ENCODE measurements at places on chromosomes 13 and 19. TPM values are rescaled to one million over a fixed set of nuclear protein-coding genes. Genes with fewer than 3 reads are reported as not detected.

GRCh38 chr19:16569609-16570320 lies 2.5 kb downstream of the SLC35E1 start:
- DNase-seq, result no peak
- H3K27me3 ChIP-seq, result no peaks in the 10 kb centered on the region
- no peak overlapping the region for H3K27ac ChIP-seq
- peaks cover 25% of the 10 kb centered on the region for H3K4me1 ChIP-seq
- H3K36me3 ChIP-seq, result peaks cover 8% of the 10 kb centered on the region

- H3K4me3 ChIP-seq, result no peak overlapping the region
- H3K27me3 ChIP-seq, result no peaks in the 10 kb centered on the region
- no peaks in the 10 kb centered on the region for H3K4me1 ChIP-seq
- no peak for DNase-seq
- H3K27ac ChIP-seq, result no peak overlapping the region
These were observed 3.2 kb downstream of the ZNF726 start for GRCh38 chr19:23917856-23918255.

- no peak for DNase-seq
- H3K27ac ChIP-seq, result no peak overlapping the region
- no peaks in the 10 kb centered on the region for H3K4me1 ChIP-seq
- no peaks in the 10 kb centered on the region for H3K36me3 ChIP-seq
- peaks cover 2% of the 10 kb centered on the region for H3K27me3 ChIP-seq
These were observed 130.6 kb downstream of the DLEU7 start for GRCh38 chr13:50712881-50713280.

- no peaks in the 10 kb centered on the region for H3K27me3 ChIP-seq
- no peaks in the 10 kb centered on the region for H3K4me1 ChIP-seq
- no peak overlapping the region for H3K27ac ChIP-seq
These were observed 6.8 kb downstream of the LILRA1 start for GRCh38 chr19:54600212-54600611.

Gene PRODH2
- not detected for total RNA-seq

GRCh38 chr13:52980695-52981094 lies 47.9 kb upstream of the OLFM4 start:
- no peak for DNase-seq
- H3K36me3 ChIP-seq, result no peaks in the 10 kb centered on the region
- H3K27me3 ChIP-seq, result no peaks in the 10 kb centered on the region
- no peak overlapping the region for H3K27ac ChIP-seq

DNA sequence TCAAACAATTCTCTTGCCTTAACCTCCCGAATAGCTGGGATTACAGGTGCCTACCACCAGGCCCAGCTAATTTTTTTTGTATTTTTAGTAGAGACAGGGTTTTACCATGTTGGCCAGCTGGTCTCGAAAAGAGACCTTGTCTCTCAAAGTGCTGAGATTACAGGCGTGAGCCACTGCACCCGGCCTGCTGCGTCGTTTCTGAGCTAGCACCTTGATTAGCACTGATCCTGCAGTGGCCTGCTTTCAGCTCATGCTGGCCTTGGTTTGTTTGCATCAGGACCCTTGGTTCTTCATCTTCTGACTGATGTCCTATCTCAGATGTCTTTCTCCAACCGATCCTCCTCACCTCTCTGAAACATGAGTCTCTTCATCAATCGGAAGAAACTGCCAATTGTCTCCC lies 4.9 kb upstream of the TFDP1 start:
- H3K4me3 ChIP-seq, result no peak overlapping the region
- no peaks in the 10 kb centered on the region for H3K4me1 ChIP-seq
- H3K36me3 ChIP-seq, result no peaks in the 10 kb centered on the region
- peaks cover 37% of the 10 kb centered on the region for H3K27me3 ChIP-seq
- no peak for DNase-seq

- peaks cover 12% of the 10 kb centered on the region for H3K4me1 ChIP-seq
- H3K27ac ChIP-seq, result peak overlapping the region; percentile 73
- no peaks in the 10 kb centered on the region for H3K27me3 ChIP-seq
- no peak overlapping the region for H3K4me3 ChIP-seq
These were observed 60.9 kb upstream of the MED4 start for GRCh38 chr13:48155848-48156247.

DNA sequence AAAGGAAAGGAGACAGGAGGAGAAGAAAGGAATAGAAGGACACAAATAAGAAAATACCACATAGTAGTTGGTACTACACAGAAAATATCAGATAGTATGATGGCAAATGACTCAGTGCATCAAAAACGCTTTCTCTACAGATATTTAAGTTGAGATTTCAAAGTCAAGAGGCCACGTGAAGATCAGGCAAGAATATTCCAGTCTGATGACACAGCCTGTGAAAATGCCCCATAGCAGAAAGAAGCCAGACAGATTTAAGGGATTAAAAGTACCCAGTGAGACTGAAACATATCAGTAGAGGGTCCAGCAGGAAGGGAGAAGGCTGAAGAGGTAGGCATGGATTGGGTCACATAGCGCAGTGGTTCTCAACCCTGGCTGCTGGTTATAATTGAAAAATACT lies 113.7 kb downstream of the VWA8 start:
- no peak overlapping the region for H3K4me3 ChIP-seq
- no peaks in the 10 kb centered on the region for H3K4me1 ChIP-seq
- no peak for DNase-seq
- no peaks in the 10 kb centered on the region for H3K36me3 ChIP-seq
- H3K27me3 ChIP-seq, result no peaks in the 10 kb centered on the region

DNA sequence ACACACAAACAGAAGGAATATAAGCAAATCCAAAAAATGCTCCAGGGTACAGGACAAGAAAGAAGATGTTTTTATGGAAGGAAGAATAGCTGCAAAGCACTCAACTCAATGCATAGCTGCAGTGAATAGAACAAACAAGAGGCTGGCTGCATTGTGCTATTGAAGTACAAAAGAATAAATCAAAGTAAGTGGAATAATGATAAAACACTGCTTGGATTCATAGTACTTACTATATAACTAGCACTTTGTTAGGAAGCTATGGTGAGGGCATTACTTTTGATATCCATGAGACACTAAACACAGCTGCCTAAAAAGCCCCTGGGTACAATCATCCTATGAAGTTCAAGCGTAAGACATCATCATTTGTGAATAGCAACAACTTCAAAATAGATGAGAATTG lies 350.1 kb downstream of the PCDH9 start:
- no peaks in the 10 kb centered on the region for H3K27me3 ChIP-seq
- no peak overlapping the region for H3K27ac ChIP-seq
- H3K4me1 ChIP-seq, result no peaks in the 10 kb centered on the region
- no peak for DNase-seq

- DNase-seq, result no peak
- no peak overlapping the region for H3K4me3 ChIP-seq
- H3K27me3 ChIP-seq, result no peaks in the 10 kb centered on the region
- H3K4me1 ChIP-seq, result peaks cover 2% of the 10 kb centered on the region
- no peaks in the 10 kb centered on the region for H3K36me3 ChIP-seq
These were observed 5.1 kb upstream of the DNM2 start for GRCh38 chr19:10712754-10713153.

GRCh38 chr19:52941941-52942385 lies 18.7 kb upstream of the ZNF888 start:
- peak overlapping the region; percentile 76 for H3K4me3 ChIP-seq
- no peaks in the 10 kb centered on the region for H3K4me1 ChIP-seq
- peak overlapping the region; percentile 65 for H3K27ac ChIP-seq

Gene OR7C1
- not detected for total RNA-seq

GRCh38 chr19:6056801-6057650 lies 53.3 kb downstream of the RFX2 start:
- H3K27ac ChIP-seq, result peak overlapping the region; percentile 97
- H3K4me3 ChIP-seq, result no peak overlapping the region
- H3K4me1 ChIP-seq, result peaks cover 43% of the 10 kb centered on the region
- H3K27me3 ChIP-seq, result no peaks in the 10 kb centered on the region
- no peaks in the 10 kb centered on the region for H3K36me3 ChIP-seq
- peak; percentile 98 for DNase-seq

DNA sequence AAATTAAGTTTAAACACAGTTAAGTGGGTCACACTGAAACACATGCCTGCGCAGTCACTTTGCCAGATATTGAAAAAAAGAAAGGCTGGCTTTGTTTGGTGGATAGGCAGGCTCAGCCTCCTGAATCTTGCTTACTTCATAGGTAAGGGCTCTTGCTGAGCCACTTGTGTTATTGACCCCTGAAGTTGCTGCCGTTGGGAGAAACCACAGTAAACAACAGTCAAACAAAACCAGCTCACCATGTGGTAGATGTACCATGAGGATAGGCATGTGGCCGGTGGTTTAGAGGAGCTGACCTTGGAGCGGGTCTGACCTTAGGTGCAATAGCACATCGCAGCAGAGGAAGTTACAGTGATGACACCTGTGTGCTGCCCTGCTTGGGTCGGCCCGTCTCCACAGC lies 52.2 kb downstream of the SPATA13 start:
- H3K4me1 ChIP-seq, result peaks cover 21% of the 10 kb centered on the region
- H3K27me3 ChIP-seq, result no peaks in the 10 kb centered on the region
- no peaks in the 10 kb centered on the region for H3K36me3 ChIP-seq
- H3K27ac ChIP-seq, result no peak overlapping the region
- no peak overlapping the region for H3K4me3 ChIP-seq

DNA sequence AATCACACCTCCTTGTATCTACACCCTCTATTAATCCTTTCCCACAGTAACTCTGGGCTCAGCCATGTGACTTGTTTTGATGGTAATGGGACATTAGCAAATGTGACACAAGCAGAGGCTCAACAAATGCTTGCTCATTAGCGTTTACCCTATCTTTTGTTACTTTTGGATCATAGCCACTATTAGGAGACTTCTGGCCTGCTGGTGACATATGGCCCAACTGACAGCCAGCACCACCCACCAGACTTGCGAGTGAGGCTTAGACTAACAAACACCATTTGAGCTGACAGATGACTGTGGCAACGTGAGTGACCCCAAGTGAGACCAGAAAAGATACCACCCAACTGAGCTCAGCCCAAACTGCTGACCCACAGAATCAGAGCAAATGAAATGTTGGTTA lies 154.1 kb downstream of the OLFM4 start:
- H3K27ac ChIP-seq, result no peak overlapping the region
- no peak overlapping the region for H3K4me3 ChIP-seq
- no peak for DNase-seq
- no peaks in the 10 kb centered on the region for H3K4me1 ChIP-seq
- no peaks in the 10 kb centered on the region for H3K36me3 ChIP-seq
- H3K27me3 ChIP-seq, result no peaks in the 10 kb centered on the region

All from endothelial cell of umbilical vein (primary cell).